Pancreas (tissue), 10 donors: ENCODE measurements at places on chromosomes 2 and 18. TPM values are rescaled to one million over a fixed set of nuclear protein-coding genes. Genes with fewer than 3 reads are reported as not detected.
A peak's percentile ranks its signal among the peaks of the same experiment; 100 is the strongest.

- no peaks in the 10 kb centered on the region for H3K36me3 ChIP-seq
- peak; percentile 4 for DNase-seq
- H3K27ac ChIP-seq: no peak overlapping the region
- no peaks in the 10 kb centered on the region for H3K4me1 ChIP-seq
Measured at GRCh38 chr2:225889452-225889851, 489.9 kb downstream of the NYAP2 start.

DNA sequence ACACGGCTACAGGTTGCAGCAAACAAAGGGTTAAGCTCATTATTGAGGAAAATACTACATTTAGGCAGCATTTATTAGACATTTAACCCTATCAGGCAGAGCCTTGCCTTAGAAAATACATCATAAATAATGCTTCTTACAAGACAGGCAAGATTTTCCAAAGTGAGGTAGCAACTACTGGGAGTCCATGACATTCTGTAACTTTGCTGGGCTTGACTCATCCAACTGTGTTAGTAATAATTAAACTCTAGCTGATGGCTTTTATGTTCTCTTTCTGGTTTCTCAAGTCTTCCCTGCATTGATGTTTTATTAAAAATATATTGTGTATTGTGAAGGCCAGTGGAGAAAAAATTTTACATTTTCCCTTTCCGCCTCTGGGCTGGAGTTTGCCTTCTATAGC, 291.3 kb downstream of the AFF3 start:
- H3K27ac ChIP-seq: no peak overlapping the region
- no peak overlapping the region for H3K4me3 ChIP-seq
- H3K36me3 ChIP-seq: no peaks in the 10 kb centered on the region
- no peaks in the 10 kb centered on the region for H3K4me1 ChIP-seq
- no peaks in the 10 kb centered on the region for H3K27me3 ChIP-seq

- no peak overlapping the region for H3K27ac ChIP-seq
- no peak overlapping the region for H3K4me3 ChIP-seq
- no peaks in the 10 kb centered on the region for H3K36me3 ChIP-seq
- no peak for DNase-seq
Measured at GRCh38 chr2:140596447-140596846, 1534.4 kb downstream of the LRP1B start.

GRCh38 chr2:134152045-134153010, 101.5 kb upstream of the MGAT5 start:
- no peak overlapping the region for H3K4me3 ChIP-seq
- H3K27ac ChIP-seq: no peak overlapping the region
- no peaks in the 10 kb centered on the region for H3K4me1 ChIP-seq
- no peaks in the 10 kb centered on the region for H3K36me3 ChIP-seq

DNA sequence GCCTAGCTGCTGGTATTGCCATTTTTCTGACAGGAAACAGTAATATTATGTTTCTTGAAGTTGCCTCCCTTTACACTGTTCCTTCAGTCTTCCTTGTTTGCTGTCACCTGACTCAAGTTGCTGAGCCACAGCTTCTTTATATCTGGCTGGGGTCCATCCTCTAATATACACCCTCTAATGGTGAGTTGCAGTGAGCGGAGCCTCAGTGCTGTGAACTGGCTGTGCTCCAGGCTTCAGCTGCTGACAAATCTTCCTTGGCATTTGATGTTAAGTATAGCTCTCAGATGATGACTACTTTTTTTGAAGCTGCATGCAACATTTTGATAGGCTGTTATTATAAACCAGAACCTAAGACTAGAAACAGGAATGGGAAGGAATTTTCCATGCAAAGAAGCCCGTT, 366.7 kb downstream of the NUP35 start:
- no peak overlapping the region for H3K27ac ChIP-seq
- H3K4me1 ChIP-seq: no peaks in the 10 kb centered on the region
- no peaks in the 10 kb centered on the region for H3K36me3 ChIP-seq
- no peak overlapping the region for H3K4me3 ChIP-seq

- no peaks in the 10 kb centered on the region for H3K27me3 ChIP-seq
- H3K27ac ChIP-seq: no peak overlapping the region
- DNase-seq: no peak
- H3K36me3 ChIP-seq: no peaks in the 10 kb centered on the region
- no peaks in the 10 kb centered on the region for H3K4me1 ChIP-seq
Measured at GRCh38 chr2:133521146-133521745, 47.0 kb downstream of the NCKAP5 start.

GRCh38 chr18:13481820-13482617, 244.3 kb downstream of the FAM210A start:
- no peak overlapping the region for H3K27ac ChIP-seq
- no peaks in the 10 kb centered on the region for H3K4me1 ChIP-seq
- no peaks in the 10 kb centered on the region for H3K27me3 ChIP-seq
- H3K36me3 ChIP-seq: no peaks in the 10 kb centered on the region

GRCh38 chr2:225400060-225400511, 576 bp downstream of the NYAP2 start:
- H3K27me3 ChIP-seq: no peaks in the 10 kb centered on the region
- no peak overlapping the region for H3K27ac ChIP-seq
- H3K4me1 ChIP-seq: no peaks in the 10 kb centered on the region

- H3K4me3 ChIP-seq: no peak overlapping the region
- DNase-seq: no peak
- no peaks in the 10 kb centered on the region for H3K36me3 ChIP-seq
- no peaks in the 10 kb centered on the region for H3K4me1 ChIP-seq
- H3K27me3 ChIP-seq: no peaks in the 10 kb centered on the region
- H3K27ac ChIP-seq: no peak overlapping the region
Measured at GRCh38 chr18:75376004-75376403, 51.5 kb downstream of the SMIM21 start.

- peaks cover 3% of the 10 kb centered on the region for H3K4me1 ChIP-seq
- peaks cover 52% of the 10 kb centered on the region for H3K36me3 ChIP-seq
- no peak overlapping the region for H3K4me3 ChIP-seq
Measured at GRCh38 chr2:240018071-240018750, 6.9 kb downstream of the NDUFA10 start.

GRCh38 chr18:1350931-1351450, 446.3 kb downstream of the ADCYAP1 start:
- H3K27ac ChIP-seq: no peak overlapping the region
- DNase-seq: no peak
- no peak overlapping the region for H3K4me3 ChIP-seq
- no peaks in the 10 kb centered on the region for H3K36me3 ChIP-seq
- no peaks in the 10 kb centered on the region for H3K4me1 ChIP-seq

GRCh38 chr18:34114996-34115395, 109.7 kb downstream of the NOL4 start:
- H3K4me3 ChIP-seq: no peak overlapping the region
- no peaks in the 10 kb centered on the region for H3K36me3 ChIP-seq
- no peaks in the 10 kb centered on the region for H3K4me1 ChIP-seq
- DNase-seq: no peak

GRCh38 chr2:180662521-180662920, 317.9 kb upstream of the UBE2E3 start:
- no peak overlapping the region for H3K27ac ChIP-seq
- H3K36me3 ChIP-seq: no peaks in the 10 kb centered on the region
- DNase-seq: no peak

- no peaks in the 10 kb centered on the region for H3K27me3 ChIP-seq
- H3K36me3 ChIP-seq: no peaks in the 10 kb centered on the region
- no peaks in the 10 kb centered on the region for H3K4me1 ChIP-seq
- no peak overlapping the region for H3K27ac ChIP-seq
- no peak for DNase-seq
- H3K4me3 ChIP-seq: no peak overlapping the region
Measured at GRCh38 chr2:160042054-160042453, 20.4 kb downstream of the PLA2R1 start.

DNA sequence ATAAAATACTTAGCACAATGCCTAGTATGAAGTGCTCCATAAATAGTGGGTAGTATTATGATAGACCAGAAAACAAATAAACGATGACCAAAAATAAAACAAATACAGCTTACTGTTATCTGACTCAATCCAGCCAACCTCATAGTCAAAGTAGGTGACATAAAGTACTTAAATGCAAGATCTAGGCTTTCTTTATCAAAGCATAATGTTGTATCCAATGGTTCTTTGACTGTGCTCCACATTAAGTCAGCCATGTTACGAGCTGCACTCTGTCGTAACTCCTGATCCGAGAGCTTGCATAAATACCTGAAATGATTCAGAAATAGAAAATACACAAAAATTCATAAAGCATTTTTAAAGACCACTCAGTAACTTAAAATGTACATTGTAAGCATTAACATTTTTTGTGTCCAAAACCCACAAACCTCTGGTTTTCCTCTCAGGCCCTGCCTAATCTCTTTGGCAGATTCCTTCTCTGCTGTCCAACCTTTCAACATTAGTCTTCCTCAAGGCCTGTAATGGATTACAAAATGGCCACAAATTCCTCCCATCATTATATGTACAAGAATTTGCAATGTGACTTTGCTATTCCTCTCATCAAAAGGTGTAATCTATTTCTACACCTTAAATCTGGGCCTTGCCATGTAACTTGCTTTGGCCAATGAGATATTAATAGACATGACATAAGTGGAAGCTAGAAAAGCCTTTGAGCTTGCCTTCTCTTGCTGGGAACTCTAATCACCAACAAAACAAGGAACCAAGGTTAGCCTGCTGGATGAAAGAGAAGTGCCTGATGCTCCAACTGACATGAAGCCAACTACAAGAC, 90.6 kb downstream of the USP34 start:
- no peak overlapping the region for H3K4me3 ChIP-seq
- no peaks in the 10 kb centered on the region for H3K4me1 ChIP-seq
- no peak for DNase-seq
- H3K36me3 ChIP-seq: no peaks in the 10 kb centered on the region

- H3K4me1 ChIP-seq: no peaks in the 10 kb centered on the region
- H3K36me3 ChIP-seq: no peaks in the 10 kb centered on the region
- DNase-seq: no peak
- H3K27me3 ChIP-seq: no peaks in the 10 kb centered on the region
- H3K27ac ChIP-seq: no peak overlapping the region
Measured at GRCh38 chr2:227374158-227374557, 4.9 kb downstream of the TM4SF20 start.

GRCh38 chr2:27587025-27587424, 4.2 kb downstream of the ZNF512 start:
- peaks cover 22% of the 10 kb centered on the region for H3K4me1 ChIP-seq
- H3K4me3 ChIP-seq: no peak overlapping the region
- H3K27me3 ChIP-seq: no peaks in the 10 kb centered on the region

DNA sequence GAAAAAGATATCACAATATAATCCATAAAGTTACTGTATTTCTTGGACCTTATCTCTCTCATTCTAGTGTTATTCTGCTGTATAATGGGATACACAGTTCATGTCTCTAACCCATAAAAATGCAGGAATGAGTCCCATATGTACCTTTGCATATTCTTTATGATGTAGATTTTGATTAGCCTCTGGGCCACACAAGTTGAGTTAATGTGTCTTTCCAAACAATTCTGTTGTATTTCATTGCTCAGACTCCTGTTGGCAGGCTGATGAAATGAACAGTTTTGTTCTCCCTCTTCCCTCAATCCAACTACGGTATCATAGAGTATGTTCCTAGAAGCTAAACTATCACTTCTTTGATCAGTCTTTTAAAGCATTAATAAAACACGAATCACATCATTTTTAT, 113.2 kb upstream of the SATB2 start:
- H3K36me3 ChIP-seq: no peaks in the 10 kb centered on the region
- no peak for DNase-seq
- no peak overlapping the region for H3K4me3 ChIP-seq

- H3K27me3 ChIP-seq: no peaks in the 10 kb centered on the region
- DNase-seq: no peak
- no peak overlapping the region for H3K27ac ChIP-seq
- peaks cover 4% of the 10 kb centered on the region for H3K4me1 ChIP-seq
- H3K36me3 ChIP-seq: no peaks in the 10 kb centered on the region
- no peak overlapping the region for H3K4me3 ChIP-seq
Measured at GRCh38 chr2:24711865-24712264, 81.3 kb downstream of the PTRHD1 start.

DNA sequence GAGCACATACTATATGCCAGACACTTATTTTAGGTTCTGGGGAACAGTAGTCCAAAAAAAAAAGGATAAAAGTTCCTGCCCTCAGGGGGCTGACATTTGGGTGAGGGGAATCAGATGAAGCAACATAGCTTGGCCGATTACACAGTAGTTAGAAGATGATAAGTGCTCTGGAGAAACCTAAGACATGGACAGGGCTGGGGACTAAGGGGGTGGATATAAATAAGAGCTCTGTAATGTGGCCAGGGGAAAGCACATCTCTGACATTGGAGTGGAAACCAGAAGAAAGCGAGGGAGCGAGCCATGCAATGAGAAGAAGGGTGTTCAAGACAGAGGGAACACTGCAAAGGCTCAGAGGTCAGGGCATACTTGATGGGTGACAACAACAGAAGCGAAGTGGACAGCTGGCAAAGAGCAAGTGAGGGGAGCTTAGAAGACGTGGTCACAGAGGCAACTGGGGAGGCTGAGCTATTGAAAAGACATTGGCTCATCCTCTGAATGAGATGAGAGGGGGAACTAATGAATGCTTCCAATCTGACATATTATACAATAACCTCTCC, 11.4 kb downstream of the TMEM182 start:
- no peaks in the 10 kb centered on the region for H3K36me3 ChIP-seq
- H3K4me3 ChIP-seq: no peak overlapping the region
- no peaks in the 10 kb centered on the region for H3K4me1 ChIP-seq

DNA sequence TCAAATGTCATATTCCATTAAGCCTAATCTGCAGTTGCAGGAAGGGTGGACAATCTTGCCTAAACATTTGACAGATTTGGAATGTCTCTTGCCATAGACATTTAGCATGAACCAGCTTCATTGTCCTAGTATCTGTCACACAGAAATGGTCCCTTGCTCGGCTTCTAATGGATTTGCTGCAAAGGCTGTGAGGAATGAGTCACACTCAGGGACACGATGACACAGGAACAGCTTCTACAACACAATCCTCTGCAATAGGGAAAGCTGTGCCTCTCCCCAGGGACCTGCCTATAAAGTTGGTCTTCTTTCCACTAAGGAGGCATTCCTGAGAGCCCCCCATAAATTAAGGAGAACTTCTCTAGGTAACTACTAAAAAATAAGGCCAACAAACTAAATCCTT, 155.1 kb upstream of the L3MBTL4 start:
- no peak overlapping the region for H3K27ac ChIP-seq
- no peak for DNase-seq
- no peaks in the 10 kb centered on the region for H3K36me3 ChIP-seq
- no peak overlapping the region for H3K4me3 ChIP-seq
- no peaks in the 10 kb centered on the region for H3K4me1 ChIP-seq

GRCh38 chr2:53473236-53473635, 294.4 kb upstream of the CHAC2 start:
- H3K4me3 ChIP-seq: no peak overlapping the region
- no peaks in the 10 kb centered on the region for H3K4me1 ChIP-seq
- DNase-seq: no peak

- H3K27ac ChIP-seq: no peak overlapping the region
- no peaks in the 10 kb centered on the region for H3K4me1 ChIP-seq
- H3K27me3 ChIP-seq: no peaks in the 10 kb centered on the region
- no peak for DNase-seq
Measured at GRCh38 chr2:165863810-165864261, 69.8 kb upstream of the GALNT3 start.

Gene FBXO41
- total RNA-seq: 3.5 TPM

Gene SIX3
- total RNA-seq: 0.28 TPM

Gene DSG4
- not detected for total RNA-seq

Gene UBE2F
- 51.7 TPM for total RNA-seq

Gene TRIB2
- total RNA-seq: 66.9 TPM

Gene SERPINB11
- total RNA-seq: not detected

Gene WBP1
- total RNA-seq: 34.2 TPM

Gene CD207
- total RNA-seq: 0.09 TPM

Gene ERMN
- total RNA-seq: not detected
